ENCODE measurements at places on chromosomes 5 and 9.

DNA sequence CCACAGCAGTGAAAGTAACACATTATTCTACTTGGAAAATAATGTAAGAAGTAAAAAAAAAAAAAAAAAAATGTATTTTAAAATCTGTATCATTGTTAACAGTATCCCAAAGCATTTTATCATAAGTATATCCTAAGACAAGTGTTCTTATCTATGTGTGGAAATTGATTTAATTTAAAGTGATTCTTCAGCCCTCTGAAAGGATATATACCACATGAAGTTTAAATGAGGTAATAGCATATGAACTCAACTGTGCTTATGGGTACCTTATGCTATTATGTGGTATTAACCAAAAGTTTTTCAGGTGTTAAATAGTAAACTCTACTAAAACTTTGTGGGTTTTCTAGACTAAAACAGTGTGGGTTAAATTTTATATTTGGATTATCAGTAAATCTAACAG lies 2.8 kb upstream of the SECISBP2 start:
- no peak for DNase-seq

DNA sequence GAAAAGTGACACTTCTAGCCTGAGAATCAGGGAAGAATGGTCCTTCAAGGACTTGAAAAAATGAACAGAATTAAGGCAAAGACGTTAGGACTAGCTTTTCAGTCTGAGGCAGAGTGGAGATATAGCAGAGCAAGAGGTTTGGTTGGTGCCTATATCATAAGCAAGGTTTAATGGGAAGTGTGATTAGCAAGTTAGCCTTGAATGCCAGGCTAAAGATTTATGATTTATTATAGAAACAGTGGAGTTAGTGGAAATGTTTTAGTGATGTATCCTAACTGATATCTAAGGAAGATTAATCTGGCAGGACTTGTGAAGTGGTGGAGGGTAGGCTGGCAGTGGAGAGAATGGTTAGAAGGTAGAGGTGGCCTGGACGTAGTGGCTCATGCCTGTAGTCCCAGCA lies 7.0 kb downstream of the F2RL2 start:
- DNase-seq: no peak

GRCh38 chr5:160520609-160521391 lies 99.1 kb downstream of the PTTG1 start:
- no peak for DNase-seq

GRCh38 chr5:75610201-75610600 lies 1.1 kb upstream of the ANKDD1B start:
- DNase-seq: no peak

- DNase-seq: no peak
Observed at GRCh38 chr5:82163452-82164175, 114.5 kb downstream of the RPS23 start.

DNA sequence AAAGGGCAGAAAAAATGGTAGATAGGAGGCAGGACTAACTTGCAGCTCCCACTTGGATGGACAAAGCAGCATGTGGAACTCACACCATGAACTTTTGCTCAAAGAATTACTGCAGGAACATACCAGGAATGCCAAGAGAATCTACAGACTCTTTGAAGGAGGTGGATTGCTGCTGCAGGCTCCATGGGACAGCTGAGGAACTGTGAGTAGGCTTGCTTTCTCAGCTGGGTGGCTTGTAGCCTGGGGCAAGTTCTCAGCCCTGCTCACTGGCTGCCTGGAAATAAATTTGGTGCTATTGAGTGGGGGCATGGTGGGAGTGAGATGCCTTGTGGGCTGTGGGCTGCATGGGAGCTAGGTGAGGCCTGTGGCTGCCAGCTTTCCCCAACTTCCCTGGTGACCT lies 574.5 kb downstream of the PRELID2 start:
- no peak for DNase-seq

GRCh38 chr5:160169326-160169725 lies 50.1 kb upstream of the PWWP2A start:
- DNase-seq: no peak

- DNase-seq: no peak
Observed at GRCh38 chr5:95043234-95043633, 241.7 kb downstream of the MCTP1 start.

DNA sequence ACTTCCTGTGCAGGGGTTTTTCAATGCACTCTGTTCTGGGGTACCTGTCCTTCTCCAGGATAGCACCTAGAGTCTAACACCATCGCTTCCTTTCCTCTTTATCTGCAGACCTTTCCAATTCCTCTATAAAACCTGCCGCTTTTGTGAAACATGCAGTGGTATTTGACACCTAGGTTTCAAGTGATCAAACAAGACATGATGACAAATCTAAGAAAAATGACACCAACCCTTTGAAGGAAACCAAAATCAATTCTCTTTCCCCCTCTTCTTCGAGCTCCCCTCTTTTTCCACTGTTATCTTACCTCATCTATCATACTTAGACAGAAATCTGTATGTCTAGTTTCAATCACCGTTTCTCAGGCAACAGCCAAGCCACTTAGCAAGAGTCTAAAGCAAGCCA lies 25.6 kb upstream of the RANBP17 start:
- DNase-seq: no peak

DNA sequence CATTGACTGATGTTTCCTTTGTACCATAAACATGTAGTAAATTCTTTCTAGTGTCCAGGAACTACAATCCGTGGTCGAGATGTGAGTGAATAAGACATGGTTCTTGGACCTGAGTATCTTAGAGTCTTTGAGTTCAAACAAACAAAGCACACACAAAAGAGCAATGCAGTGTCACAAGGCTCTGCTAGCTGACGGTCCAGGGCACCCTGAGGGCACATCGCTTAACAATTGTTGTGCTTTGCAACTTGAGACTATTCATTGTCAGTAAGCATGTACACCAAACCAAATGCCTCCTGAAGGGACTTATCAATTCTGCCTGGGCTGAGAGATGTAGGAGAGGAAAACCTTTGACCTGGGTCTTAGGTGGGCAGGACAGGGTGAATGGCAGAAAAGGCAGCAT lies 84.8 kb downstream of the CAMK4 start:
- DNase-seq: no peak

- no peak for DNase-seq
Observed at GRCh38 chr9:91923145-91923544, 26.9 kb downstream of the ROR2 start.

DNA sequence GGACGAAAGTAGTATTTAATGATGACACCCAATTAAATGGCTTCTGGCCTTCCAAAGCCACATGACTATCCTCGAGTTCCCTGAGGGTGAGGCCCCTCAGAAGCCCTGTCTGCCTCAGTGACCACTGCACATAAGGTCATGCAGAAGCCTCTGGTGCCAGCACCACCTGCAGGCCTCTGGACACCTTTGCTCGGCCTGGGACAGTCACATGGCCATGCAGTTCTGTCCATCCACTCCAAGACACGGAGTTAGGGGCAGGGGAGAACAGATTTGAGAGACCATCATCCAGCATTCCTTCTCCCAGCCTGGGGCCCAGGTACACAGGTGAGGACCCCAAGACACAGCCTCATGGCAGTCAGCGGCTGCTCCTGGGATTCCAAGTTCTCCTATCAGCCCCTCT lies 145.0 kb downstream of the ROR2 start:
- DNase-seq: no peak

DNA sequence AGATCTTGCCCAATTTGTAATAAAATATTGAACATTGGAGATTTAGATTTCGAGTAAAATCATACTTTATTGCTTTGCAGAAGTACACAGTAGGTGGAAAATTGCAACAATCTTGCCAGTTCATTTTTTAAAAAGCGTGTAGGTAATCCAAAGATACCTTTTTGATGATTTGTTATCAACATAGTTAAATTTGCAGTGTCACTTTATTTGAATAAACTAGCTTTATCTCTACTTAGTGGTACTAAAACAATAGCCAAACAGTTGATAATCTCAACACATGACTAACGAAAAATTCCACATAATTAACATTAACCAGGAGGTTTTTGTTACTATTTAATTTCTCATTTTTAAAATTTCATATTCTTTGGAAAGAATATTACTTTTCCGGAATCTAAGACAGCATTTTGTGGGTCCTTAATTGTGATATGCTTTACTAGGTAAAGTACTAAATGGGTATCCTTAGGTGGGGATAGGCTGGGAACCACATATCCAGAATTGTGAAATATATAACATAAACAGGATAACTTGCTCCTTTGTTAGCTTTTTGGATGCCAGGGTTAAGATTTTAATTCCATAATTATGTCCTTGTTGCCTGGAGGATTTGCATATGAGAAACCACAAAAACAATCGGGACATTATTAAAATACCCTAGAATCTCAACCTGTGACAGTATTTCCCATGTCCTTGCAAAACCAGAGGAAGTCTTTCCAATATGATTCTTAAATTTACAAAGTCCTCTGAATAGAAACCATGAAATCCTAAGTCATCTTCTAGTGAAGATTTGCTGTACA lies 2.4 kb upstream of the CHD1 start:
- no peak for DNase-seq

- DNase-seq: no peak
Observed at GRCh38 chr9:116574027-116574679, 113.0 kb upstream of the TRIM32 start.

GRCh38 chr5:80989883-80990282 lies 29.7 kb downstream of the RASGRF2 start:
- no peak for DNase-seq

GRCh38 chr9:127991757-127992274 lies 11.0 kb upstream of the EEIG1 start:
- DNase-seq: no peak

DNA sequence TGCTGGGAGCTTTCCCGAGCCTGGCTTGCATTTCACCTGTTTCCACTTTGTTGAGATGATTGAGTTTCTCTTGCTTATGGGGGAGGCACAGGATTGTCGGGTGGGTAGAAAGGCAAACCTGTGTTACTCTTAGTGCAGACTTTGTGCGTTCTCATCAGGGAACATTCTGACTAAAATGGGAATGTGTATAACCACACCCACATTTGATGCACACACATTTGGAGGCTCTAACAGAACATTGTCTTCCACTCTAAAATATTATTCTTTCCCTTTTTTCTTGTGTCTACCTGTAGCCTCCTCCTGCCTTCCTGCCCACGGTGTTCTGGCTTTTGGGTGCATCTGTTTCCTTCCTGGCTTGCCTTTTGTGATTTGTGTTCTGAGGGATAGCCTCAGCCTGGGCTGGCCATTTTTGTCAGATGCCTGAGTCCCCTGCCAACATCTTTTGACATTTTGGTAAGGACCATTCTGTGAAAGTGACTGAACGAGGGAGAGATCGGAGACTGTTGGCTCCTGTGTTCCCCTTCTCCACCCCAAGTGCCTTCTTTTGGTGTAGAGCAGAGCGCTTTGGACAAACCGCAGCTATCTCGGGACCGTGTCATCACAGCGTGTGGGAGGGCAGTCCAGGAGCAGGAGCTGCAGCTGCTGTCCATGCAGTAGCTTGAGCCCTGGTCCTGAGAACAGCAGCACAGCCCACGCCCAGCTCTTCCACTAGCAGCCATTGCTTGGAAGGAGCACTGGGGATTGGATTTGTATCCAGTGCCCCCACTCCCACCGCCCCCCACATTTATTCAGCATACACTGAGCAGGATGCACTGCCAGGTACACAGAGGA lies 101.4 kb downstream of the ARHGAP26 start:
- DNase-seq: no peak

- DNase-seq: no peak
Observed at GRCh38 chr5:146641941-146642340, 126.0 kb upstream of the GPR151 start.

GRCh38 chr9:136587145-136587943 lies 41.5 kb upstream of the NOTCH1 start:
- no peak for DNase-seq

DNA sequence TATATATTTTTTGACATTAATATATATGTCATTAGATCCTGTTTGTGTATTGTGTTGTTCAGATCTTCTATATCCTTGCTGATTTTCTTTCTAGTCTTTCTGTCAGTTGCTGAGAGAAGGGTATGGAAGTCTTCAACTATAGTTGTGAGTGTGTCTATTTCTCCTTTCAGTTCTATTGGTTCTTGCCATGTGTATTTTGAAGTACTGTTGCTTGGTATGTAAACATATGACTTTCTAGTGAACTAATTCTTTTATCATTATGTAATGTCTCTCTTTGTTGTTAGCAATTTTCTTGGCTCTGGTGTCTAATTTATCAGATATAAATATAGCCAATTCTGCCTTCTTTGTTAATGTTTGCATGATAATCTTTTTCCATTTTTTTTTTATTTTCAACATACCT lies 84.3 kb upstream of the CAST start:
- no peak for DNase-seq

- DNase-seq: no peak
Observed at GRCh38 chr9:124260769-124261603, 3.2 kb downstream of the NEK6 start.

DNA sequence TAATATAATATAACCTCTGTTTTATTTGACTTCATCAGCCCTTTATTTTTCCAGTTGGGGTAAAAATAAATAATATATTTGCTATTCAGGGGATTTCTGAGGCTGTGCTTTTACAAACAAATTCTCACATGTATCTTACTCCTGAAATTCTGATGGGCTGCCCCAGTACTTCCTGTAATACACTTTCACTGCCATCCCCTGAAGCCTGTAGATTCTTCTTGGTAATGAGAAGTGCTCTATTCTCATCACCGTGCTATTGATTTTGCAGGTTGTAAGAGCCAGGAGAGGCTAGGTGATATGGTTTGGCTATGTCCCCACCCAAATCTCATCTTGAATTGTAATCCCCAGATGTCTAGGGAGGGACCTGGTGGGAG lies 91.9 kb upstream of the CEP78 start:
- no peak for DNase-seq

DNA sequence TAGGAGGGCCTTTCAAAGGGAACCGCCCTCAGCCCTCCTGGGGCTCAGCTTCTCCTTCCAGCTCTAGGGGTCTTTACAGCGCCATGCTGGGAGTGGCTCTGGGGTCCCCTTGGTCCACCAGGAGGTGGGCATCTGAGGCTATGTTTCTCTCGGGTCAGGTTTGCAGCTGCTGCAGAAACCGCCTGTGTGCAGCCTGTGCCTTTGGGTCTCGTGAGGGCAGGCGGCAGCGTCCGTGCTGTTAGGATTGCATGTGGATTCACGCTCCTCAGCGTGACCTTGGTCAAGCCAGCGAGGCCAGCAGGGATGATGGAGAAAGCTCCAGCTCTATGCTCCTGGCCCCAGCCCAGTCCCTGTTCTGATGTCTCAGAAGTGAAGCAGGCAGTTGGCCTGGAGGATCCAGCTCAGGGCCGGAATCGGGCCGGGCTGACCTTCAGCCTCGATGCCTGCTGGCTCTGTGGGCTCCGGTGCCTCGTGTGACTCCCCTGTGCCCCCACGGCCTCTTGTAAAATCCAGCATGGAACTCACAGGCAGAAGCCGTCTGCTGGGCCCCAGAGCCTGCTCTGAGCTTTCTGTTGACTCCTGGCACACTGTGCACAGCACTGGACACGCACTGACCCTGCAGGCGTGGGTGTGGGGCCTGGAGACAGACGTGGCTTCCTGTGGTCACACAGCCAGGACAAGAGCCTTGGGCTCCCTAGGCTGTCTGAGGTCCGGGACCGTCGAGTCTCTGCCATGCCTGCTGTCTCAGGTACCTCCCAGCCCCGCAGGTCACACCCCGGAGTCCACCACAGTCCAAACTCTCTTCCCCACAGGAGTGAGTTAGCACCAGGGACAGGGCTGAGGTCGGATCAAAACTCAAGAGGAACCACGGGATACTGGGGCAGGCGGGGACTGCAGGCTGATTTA lies 54.3 kb downstream of the TRIP13 start:
- DNase-seq: no peak

- no peak for DNase-seq
Observed at GRCh38 chr5:41891066-41891707, 13.0 kb upstream of the RIMOC1 start.

- DNase-seq: no peak
Observed at GRCh38 chr9:100401042-100401441, 25.9 kb upstream of the MSANTD3 start.

All from activated naive CD4-positive, alpha-beta T cell (primary cell).